ENCODE measurements at places on chromosomes 6 and 20.

- peak; percentile 47 for DNase-seq
Observed at GRCh38 chr20:25195962-25196785, 662 bp downstream of the ENTPD6 start.

DNA sequence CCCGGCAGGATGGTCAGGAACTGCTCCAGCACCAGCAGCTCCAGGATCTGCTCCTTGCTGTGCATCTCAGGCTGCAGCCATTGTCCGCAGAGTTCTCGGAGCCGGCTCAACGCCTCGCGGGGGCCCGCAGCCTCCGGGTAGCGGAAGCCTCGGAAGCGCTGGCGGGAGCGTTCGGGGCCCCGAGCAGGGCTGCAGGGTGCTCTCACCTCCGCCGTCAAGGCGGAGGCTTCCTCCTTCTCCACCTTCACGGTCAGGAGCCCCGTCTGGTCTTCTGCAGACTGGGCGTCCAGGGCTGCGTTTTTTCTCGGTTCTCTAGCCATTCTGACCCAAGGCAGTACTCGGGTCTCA, 434 bp downstream of the ZKSCAN4 start:
- DNase-seq = peak; percentile 55

DNA sequence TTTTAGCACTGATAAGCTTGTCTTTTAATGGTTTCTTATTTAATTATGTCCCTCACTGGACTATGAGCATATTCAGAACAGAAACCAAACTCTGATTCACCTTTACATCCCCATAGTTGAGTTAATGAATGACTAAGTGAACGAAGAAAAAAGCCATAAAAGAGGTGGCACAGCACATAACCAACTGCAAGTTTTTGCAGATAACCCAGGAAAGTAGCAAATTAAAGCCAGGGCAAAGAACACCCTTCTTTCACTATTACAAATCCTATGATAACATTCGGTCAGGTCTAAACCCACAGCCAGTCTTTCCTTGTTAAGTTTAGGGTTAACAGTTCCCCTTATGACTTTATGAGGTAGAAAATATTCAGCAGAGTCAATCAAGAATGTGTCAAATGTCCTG, 102.7 kb downstream of the RIN2 start:
- no peak for DNase-seq

GRCh38 chr6:1043458-1043836, 268.5 kb upstream of the FOXQ1 start:
- DNase-seq = no peak

- DNase-seq = no peak
Observed at GRCh38 chr6:2412731-2413130, 167.3 kb upstream of the GMDS start.

DNA sequence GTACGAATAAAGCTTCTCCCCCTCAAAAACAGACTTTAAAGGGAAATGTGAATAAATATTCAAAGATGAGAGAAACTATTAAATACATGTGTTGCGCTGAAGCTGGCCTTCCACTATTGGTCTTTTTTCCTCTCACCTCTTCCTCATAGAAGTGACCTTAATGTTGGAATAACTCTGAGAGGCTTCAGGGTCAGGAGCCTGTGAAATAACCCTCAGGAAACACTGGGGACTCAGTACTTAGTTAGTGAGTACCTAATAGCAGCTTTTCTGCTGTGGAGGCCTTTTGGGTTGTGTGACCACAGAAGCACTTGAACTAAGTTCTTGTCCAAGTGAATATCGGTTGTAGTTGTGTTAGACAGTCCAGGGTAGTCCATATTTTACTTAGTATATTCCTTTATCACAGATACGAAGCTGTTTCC, 799 bp upstream of the SHPRH start:
- no peak for DNase-seq

- no peak for DNase-seq
Observed at GRCh38 chr6:2448826-2449571, 203.6 kb upstream of the GMDS start.

- no peak for DNase-seq
Observed at GRCh38 chr6:125114248-125114858, 39.2 kb upstream of the TPD52L1 start.

GRCh38 chr20:62671765-62672164, 29.5 kb downstream of the SLCO4A1 start:
- no peak for DNase-seq

DNA sequence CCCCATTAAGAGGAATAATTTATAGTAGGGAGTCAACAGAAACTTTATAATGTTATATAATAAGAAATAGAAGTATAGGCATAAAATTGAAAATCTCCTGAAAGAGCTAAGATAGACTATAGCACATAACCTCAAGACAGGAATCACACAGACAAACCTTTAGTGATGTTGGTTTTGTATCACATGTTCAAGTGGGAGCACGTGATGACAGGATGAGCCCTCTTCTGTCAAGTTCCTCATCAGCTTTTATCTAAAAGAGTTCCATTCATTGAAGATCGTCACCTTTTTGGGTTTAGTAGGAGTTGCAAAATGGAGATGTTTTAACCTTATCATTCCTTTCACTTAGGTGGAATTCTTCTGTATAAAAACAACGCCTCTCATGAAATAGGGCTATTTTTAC, 127.0 kb downstream of the MCHR2 start:
- no peak for DNase-seq

- DNase-seq = no peak
Observed at GRCh38 chr6:56073761-56074160, 173.6 kb downstream of the COL21A1 start.

GRCh38 chr6:30167101-30167500, 3.8 kb downstream of the TRIM15 start:
- no peak for DNase-seq

GRCh38 chr20:48169650-48170225, 384.5 kb upstream of the SULF2 start:
- no peak for DNase-seq

DNA sequence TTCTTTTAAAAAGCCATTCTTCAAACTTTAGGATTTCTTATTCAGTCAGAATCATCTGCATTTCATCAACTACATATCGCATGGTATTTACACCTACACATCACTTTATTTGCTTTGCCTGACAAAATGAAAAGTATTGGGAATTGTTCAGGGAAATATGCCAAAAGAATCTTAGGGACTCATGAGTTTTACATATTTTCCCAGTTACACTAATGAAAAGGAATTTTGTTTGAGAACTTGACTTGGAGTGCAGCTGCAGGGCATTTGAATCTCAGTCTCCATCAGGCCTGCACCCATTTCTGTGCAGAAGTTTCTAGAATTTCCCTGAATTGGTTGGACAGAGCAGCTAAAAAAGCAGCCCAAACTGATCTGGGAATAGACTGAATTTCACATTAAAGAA, 65.3 kb downstream of the MTHFD1L start:
- no peak for DNase-seq

Measured in activated CD4-positive, CD25-positive, alpha-beta regulatory T cell treated with anti-CD3 and anti-CD28 coated beads, Interleukin-2, amount 50 U/mL, for 72 hours (primary cell).